SHP77 (cell line): ENCODE measurements at places on chromosomes 3 and 15.

GRCh38 chr3:123156276-123156995 is 45.3 kb upstream of the SEC22A start:
- no peak for DNase-seq

DNA sequence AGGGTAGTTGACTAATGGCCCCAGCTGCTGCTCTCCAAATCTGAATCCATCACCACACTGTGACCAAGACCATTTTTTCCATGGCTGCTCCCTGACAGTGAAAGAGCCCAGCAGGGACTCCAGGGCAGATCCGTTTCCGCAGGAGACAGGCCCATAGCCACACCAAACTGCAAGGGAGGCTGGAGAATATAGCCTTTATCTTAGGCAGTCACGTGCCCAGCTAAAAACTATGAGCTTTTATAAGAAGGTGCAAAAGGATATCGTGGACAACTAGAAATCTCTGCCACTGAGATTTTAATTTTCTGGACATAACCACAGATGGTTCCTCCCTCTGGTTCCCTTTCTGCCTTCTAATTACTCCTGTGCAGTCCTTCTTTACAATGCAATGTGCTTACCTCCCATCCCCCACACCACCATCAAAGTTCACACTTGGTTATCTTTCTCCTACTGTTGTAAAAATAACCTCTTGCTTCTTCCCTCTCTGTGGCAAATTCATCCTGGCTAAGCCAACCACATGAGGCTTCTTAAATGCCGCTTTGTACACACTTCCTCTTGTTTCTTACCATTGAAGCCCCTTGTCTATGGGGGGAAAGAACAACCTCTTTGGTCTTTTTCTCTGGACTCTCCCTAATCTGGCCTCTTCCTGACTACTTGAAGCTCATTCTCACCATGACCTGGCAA is 233.7 kb downstream of the SHQ1 start:
- no peak for DNase-seq

- DNase-seq = no peak
Measured at GRCh38 chr15:95368191-95368590, 962.3 kb upstream of the NR2F2 start.

GRCh38 chr3:131082871-131083863 is 56.5 kb downstream of the NEK11 start:
- peak; percentile 85 for DNase-seq

GRCh38 chr15:60460931-60461330 is 18.0 kb downstream of the ICE2 start:
- no peak for DNase-seq
